Activated naive CD8-positive, alpha-beta T cell treated with anti-CD3 and anti-CD28 coated beads, Interleukin-2, amount 10 ng/mL, durations not matched to agents 7 days and 5 days (primary cell): ENCODE measurements at places on chromosomes 4 and X. TPM values are rescaled to one million over a fixed set of nuclear protein-coding genes. Genes with fewer than 3 reads are reported as not detected.

Gene LAMP2
- total RNA-seq = 41.8 TPM

Gene ZFYVE28
- total RNA-seq = 16.1 TPM

Gene XAGE2
- not detected for total RNA-seq

Gene UCP1
- total RNA-seq = not detected

Gene FRG1
- total RNA-seq = 68.8 TPM

Gene TSC22D3
- total RNA-seq = 135 TPM

Gene STATH
- total RNA-seq = not detected

GRCh38 chr4:110671679-110672078 lies 48.8 kb upstream of the PITX2 start:
- H3K4me1 ChIP-seq = no peaks in the 10 kb centered on the region
- H3K4me3 ChIP-seq = no peak overlapping the region
- H3K27ac ChIP-seq = no peak overlapping the region
- DNase-seq = no peak
- H3K27me3 ChIP-seq = no peaks in the 10 kb centered on the region
- H3K36me3 ChIP-seq = no peaks in the 10 kb centered on the region

DNA sequence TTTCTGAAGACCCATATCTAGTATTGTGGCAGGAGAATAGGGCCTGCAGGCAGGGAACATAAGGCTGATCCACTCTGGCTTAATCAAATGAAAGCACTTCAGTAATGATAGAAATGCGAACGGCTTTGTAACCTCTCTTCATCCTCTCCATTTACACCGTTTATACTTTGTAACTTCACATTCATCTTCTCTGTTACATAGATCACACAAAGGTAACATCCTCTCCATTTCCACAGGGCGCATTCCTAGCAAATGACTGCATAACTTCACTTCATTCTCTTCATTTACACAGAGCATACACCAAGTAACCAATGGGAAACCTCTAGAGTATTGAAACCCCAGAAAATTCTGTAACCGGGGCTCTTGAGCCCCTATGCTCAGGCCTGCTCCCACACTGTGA lies 65.5 kb upstream of the SLC34A2 start:
- H3K27me3 ChIP-seq = no peaks in the 10 kb centered on the region
- no peak overlapping the region for H3K27ac ChIP-seq
- H3K4me3 ChIP-seq = no peak overlapping the region

DNA sequence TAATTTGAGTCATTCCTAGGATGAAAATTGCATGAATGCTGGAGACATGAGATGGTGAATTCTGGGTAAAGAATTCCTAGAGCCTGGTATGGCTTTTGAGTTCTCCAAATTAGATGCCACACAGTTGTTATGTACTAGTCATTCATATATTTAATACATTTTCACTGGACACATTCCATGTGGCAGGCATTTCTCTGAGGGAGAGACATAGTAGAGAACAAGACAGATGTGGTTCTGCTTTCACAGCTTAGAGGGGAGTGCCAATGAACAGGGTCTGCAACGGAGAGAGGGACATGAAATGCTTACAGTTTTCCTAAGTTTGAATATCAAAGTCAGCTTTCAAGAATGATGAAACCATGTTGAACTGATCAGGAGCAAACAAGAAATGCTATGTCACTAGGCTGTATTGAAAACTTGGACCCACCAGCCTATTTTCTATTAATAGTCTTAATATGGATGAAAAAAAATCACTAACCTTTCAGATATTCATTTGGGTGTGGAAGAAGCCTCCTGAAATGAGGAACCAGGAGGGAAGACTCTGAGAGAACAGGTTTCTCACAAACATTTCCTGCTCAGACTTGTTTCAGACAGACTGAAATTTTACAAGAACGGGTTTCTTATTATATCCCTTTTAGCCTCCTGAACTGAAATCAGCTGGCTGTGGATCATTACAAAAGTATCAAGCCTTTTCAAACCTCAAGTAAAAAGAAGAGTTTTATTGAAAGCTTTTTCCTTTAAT lies 276.0 kb upstream of the TET2 start:
- DNase-seq = no peak
- no peaks in the 10 kb centered on the region for H3K4me1 ChIP-seq
- no peak overlapping the region for H3K27ac ChIP-seq
- peaks cover 6% of the 10 kb centered on the region for H3K36me3 ChIP-seq
- H3K27me3 ChIP-seq = no peaks in the 10 kb centered on the region
- H3K4me3 ChIP-seq = no peak overlapping the region

- no peaks in the 10 kb centered on the region for H3K27me3 ChIP-seq
- peak; percentile 84 for DNase-seq
- no peak within 1 kb of the TSS for H3K27ac ChIP-seq
- H3K36me3 ChIP-seq = peaks cover 6% of the 10 kb centered on the region
- H3K4me1 ChIP-seq = peaks cover 13% of the 10 kb centered on the region
Measured at GRCh38 chrX:15789979-15790768, at the start of gene ZRSR2. TSS of gene ZRSR2 (plus strand) at chrX:15790484. CDS start at chrX:15790496, 12 bp downstream.

- peaks cover 8% of the 10 kb centered on the region for H3K4me1 ChIP-seq
- no peaks in the 10 kb centered on the region for H3K36me3 ChIP-seq
- no peak overlapping the region for H3K27ac ChIP-seq
- no peak for DNase-seq
- H3K4me3 ChIP-seq = no peak overlapping the region
- peaks cover 25% of the 10 kb centered on the region for H3K27me3 ChIP-seq
Measured at GRCh38 chr4:81218206-81218605, 3.2 kb upstream of the PRKG2 start.

- no peaks in the 10 kb centered on the region for H3K27me3 ChIP-seq
- no peak for DNase-seq
Measured at GRCh38 chr4:13201241-13201640, 282.9 kb downstream of the RAB28 start.

- H3K4me1 ChIP-seq = no peaks in the 10 kb centered on the region
- H3K27me3 ChIP-seq = no peaks in the 10 kb centered on the region
- no peak for DNase-seq
- H3K4me3 ChIP-seq = no peak overlapping the region
- H3K36me3 ChIP-seq = peaks cover 26% of the 10 kb centered on the region
Measured at GRCh38 chr4:142238589-142238988, 602.2 kb downstream of the IL15 start.

DNA sequence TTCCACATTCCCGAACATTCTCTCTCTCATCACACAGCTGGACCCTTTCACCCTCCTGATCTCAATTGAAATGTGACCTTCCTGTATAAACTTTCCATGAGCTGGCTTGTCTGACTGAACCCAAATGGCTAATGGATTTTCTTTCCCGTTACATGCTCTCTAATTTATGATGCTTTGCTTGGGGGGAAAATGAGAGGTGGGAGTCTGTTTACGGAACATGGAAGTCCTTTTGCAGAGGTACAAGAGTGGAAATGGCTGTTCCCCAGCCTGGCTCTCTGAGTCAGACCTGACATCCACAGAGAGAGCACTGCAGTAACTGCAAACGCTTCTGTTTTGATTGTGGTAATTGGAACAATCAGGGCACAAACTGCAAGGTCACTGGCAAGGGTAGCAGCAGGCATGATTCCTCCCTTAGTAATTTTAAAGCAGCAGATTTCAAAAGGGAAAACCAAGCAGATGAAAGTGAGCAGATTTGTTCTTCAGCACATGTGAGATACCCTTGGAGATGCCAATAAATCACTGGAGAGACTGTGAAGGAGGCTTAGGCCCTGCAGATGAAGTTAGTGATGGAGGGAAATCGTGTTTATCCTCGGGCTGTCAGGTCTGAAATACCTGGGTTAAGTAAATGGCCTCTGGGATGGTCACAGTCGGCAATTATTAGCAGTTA lies 83.9 kb downstream of the SNCA start:
- DNase-seq = no peak
- peaks cover 6% of the 10 kb centered on the region for H3K27me3 ChIP-seq
- H3K4me3 ChIP-seq = no peak overlapping the region
- no peaks in the 10 kb centered on the region for H3K36me3 ChIP-seq

- DNase-seq = no peak
- no peaks in the 10 kb centered on the region for H3K27me3 ChIP-seq
- peaks cover 3% of the 10 kb centered on the region for H3K4me1 ChIP-seq
- H3K27ac ChIP-seq = no peak overlapping the region
Measured at GRCh38 chrX:128781506-128781905, 729.3 kb upstream of the ACTRT1 start.

DNA sequence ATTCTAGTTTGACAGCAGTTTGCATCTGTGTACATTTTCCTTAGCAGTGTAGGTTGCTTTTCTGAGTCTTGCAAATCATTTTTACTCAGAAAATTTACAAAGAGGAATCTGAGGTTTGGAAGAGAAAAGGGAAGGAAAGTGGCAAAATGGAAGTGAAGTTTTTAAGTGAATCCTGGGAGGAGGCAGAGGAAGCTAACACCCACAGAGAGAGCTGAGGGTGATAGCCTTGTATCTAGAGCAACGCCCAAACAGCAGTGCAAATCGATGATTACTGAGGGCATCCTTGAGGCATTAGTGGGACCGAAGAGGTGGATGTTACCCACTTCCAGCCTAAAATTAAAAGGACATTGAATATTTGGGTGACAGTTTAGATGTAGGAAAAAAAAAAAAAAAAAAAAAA lies 31.8 kb downstream of the KLF3 start:
- H3K4me1 ChIP-seq = no peaks in the 10 kb centered on the region
- peaks cover 28% of the 10 kb centered on the region for H3K36me3 ChIP-seq
- no peak overlapping the region for H3K27ac ChIP-seq
- DNase-seq = no peak
- no peak overlapping the region for H3K4me3 ChIP-seq
